ENCODE measurements at places on chromosomes 3 and 15.
A peak's percentile ranks its signal among the peaks of the same experiment; 100 is the strongest.

DNA sequence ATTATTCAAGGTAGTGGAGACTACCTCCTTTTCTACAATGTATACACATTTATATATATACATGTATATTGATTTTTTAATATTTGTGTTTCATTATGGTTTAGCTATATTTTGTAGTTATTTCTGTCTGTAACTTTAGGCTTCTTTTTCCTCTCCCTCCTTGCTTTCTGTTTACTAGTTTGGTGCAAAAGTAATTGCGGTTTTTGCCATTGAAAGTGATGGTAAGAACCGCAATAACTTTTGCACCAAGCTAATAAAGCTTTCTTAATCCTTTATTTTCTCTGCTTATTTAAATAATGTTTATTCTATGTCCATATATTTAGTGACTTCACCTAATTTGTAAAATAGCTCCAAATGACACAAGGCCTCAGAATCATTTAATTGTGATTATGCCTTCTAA, 195.3 kb upstream of the PLSCR5 start:
- DNase-seq, result no peak

- no peak for DNase-seq
These were observed 334.5 kb upstream of the FRG2C start for GRCh38 chr3:75329476-75330097.

DNA sequence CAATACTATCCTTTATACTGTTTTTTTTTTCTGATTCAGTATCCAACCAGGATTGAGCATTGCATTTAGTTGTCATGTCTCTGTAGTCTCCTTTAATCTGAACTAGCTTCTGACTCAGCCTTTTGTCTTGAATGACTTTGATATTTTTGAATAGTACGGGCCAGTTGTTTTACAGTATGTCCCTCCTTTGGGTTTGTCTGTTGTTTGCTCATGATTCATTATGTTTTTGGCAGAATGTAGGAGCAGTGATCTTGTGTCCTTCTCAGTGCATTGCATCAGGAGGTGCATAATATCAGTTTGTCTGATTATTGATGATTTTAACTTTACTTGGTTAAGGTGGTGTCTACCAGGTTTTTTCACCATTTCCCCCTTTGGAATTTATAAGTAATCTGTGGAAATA, 20.5 kb downstream of the EXOG start:
- no peak for DNase-seq

DNA sequence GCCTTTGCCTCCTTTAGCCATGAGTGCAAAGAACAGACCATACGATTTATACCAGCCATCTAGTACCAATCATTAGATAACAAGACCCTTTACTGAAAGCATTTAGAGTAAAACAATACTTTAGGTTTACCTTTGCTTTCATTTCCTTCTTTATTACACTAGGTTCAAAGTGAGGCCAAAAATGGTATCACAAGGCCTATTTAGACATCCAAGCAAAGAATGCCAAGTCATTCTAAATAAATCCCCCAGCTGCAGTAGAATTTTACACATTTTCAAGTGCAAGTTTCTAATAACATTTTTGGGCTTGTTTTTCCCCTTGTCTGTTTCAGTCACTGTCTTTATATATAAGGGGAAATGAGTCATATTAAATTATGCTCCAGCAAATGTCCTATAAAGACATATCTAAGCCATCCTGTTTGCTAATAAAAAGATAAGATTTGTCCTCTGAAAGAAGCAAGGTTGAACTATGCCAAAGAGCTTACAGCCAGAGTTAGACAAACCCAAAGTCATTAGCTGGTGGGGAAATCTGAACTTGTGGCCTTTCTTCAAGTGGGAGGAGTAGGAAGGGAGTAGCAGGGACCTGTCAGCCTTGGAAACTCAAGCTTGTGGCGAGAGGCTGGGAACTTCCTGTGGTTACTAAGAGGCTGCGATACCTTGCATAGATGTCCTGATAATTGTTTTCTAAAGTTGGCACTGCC, 232.7 kb downstream of the MECOM start:
- DNase-seq, result no peak

DNA sequence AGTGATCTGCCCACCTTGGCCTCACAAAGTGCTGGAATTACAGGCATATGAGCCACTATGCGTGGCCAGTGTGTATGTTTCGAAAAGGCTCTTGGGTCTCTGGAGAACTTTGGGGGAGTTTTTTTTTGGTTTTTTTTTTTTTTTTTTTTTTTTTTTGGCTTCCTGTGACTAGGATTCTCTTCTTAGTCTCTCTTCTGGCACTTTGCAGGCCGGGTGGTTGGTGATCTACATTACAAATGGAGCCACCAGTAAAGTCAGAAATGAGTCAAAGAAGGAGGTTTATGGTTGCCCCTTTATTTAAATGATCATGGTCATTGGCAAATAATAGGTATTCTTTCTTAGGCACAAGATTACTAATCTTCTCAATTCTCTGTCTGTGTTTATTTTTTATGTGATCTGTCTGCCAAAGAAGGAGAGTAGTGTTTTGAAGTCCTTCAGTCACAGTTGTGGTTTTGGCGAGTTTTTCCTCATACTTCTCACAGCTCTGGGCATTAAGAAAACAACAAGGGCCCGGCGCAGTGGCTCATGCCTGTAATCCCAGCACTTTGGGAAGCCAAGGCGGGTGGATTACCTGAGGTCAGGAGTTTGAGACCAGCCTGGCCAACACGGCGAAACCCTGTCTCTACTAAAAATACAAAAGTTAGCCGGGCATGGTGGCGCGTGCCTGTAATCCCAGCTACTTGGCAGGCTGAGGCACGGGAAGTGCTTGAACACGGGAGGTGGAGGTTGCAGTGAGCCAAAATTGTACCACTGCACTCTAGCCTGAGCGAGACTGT, 38.3 kb downstream of the PDE8A start:
- no peak for DNase-seq

DNA sequence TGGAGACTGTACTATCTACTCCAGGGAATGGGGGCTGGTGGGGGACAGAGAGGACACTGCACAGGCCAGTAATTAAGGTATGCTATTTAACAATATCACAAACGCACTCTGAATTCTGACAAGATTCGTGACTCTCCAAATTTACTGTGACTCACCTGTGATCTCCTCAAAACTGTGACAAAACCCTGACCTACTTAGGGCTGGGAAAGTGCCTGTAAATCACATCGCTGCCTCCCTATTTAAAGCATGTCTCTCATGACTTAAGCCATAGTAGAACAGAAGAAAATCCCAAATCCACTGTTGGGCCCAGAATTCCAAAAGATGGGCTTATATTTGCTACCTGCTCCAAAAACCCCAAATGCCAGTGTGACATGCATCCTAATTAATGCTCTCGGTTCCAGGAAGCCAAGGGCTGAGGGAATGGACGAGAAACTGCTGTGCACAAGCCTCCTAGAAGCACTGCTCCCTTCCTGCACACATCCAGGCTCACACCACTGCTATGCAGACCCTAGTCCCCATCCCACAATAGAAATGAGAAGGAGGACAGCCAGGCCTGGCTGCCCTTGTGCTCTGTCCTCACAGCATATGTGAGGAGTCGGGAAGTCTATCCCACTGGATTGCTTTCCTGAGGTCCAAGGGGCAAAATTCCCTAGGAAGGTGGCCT, 187.7 kb upstream of the CHRNA7 start:
- DNase-seq, result no peak

DNA sequence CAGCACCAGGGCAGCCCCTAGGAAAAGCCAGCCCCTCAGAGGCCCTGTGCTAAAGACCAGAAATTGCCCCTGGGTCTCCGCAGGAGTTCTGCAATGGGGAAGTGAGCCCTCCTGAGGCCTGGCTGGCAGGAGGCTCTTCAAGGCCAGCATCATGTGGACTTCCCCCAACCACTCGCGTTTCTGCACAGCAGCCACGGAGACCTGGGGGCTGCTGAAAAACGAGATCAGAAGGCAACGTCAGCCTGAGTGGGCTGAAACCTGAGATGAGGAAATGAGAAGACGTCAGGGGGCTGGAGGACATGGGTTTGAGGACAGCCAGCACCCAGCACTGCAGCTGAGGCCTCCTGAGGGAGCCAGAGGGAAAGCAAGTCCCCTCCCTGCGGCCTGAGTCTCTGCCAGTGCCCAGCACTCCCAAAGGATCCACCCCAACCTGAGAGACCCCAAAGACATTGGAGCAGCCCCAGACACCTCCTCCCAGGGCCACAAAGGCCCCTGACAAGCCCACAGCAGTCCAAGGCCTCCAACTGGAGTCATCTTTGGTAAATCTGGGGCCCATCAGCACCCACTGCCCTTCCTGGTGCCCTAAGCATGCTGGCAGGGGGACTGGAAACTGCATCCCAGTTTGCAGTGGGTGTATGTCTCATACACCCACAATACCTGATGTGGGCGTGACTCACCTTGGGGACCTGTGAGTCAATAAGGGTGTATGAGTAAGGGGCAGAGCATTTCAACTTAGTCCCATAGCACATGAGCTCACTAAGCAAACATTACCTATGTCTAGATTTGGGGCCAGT, 29.2 kb upstream of the CYP11A1 start:
- DNase-seq, result peak; percentile 78

DNA sequence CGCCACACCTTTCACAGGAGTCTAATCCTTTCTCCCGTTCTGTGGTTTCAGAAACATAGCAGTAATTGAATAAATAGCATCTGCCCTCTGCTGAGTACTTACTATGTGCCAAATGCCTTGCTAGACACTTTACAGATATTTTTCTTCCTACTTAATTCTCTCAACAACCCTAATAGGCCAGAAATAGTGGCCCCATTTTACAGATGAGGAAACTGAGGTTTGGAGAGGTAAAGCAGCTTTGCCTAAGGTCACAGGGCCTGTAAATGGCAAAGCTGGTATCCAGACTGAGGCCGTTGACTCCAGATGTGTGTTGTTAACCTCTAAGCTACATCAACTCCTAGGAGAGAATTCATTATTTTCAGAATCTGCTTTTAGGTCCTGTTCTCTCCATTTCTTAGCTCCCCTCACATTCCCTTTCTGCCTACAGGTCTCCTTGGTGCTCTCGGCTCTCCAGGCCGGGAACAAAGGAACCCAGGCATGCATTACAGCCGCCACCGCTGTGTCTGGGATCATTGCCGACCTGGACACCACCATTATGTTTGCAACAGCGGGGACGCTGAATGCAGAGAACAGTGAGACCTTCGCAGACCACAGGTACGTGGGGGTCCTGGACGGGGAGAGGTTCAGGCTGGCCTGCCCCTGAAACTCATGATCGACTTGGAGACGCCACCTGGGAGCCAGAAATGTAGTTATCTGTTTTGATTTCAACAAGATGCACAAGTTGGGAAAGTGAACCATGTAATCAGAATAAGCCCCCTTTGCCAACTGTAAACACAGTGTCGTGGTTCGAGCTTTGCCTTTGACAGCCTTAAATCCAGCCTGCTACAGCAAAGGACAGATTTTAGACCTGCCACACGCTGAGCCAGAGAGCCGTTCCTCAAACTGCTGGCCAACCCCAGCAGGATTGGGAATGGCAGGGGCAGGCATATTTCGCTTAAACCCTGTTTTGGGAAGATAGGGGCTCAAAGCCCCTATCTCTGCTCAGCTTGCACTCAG, 246.5 kb upstream of the TPM1 start:
- no peak for DNase-seq

- DNase-seq, result no peak
These were observed 11.2 kb upstream of the SEMA4B start for GRCh38 chr15:90189781-90190467.

DNA sequence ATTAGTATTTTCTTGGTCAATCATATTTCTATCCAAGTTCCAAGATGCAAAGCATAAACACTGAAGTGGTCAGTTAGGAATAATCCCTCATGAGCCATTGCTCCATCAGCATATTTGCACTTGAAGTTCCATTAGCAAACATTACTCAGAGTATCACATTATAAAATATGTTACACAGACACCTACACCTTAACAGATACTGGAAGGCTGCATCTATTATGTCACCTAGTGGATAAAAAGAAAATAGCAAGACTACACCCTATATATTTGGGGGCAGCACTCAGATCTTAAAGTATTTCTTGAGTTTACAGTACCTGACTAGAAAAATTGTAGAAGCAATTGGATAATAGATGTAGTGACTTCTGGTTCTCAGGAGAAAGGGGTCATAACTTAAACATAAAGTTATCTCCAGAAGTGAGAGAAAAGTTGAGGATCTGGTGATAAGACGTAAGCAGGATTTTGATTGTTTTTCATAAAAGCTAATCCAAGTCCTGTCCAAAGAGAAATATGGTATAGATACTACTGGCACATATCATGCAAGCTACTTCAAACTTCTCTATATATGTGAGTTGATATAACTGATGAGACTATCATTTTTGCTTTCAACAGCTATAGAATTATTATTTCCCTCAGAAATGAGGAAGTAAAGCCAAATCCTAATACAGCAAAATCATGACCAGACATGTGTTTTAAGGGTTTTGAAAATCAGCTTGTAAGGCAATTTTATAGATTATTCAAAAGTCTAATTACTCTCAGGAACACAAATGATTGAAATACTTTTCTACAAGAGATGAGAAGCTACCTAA, 422.2 kb downstream of the GBE1 start:
- no peak for DNase-seq

DNA sequence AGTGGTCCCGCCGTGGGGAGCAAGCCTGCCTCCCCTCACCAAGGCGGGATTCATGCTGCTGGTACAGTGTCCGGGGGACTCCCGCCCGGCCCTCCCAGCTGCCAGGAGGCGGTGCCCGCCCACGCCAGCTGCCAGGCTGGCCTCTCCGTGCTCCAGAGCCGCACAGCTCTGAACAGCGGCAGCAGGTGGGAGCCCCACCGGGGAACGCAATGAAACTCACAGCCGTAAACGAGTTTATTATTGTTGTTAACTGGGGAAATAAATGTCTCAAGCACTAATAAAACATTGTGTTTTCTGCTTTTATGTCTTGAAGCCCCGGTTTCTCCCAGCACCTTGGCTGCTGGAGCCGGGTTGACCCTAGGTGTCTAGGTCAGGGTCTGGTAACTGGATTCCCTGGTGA, 317.7 kb upstream of the TLE3 start:
- DNase-seq, result no peak

GRCh38 chr3:48739955-48740823, 23.2 kb upstream of the IP6K2 start:
- DNase-seq, result peak; percentile 61

DNA sequence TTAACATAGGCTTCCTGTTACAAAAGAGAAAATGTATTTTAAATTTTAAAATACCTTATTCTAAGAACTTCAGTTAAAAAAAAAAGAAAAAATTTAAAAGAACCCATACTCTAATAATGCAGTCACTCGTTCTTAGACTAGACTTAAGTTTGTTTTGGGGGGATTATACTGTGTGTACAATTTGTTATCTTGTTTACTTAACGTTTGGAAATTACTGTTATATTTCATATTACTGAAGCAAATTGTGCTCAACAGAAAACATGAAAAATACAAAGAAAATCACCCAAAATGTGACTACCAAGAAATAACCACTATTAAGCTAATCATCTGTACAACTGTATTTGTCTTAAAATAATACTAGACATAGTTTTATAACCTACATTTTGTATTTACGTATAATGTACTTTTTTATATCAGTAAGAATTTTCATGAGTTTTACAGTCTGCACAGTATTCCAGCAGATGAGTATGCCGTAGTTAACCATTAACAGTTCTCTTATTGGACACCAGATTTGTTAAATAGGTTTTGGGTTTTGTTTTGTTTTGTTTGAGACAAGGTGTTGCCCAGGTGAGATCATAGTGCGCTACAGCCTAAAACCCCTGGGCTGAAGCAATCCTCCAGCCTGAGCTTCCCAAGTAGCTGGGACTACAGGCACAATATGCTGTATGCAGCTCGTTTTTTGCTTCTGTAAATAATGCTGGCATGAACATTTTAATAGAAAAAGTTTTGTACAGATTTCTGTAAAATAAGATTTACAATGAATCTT, 88.8 kb upstream of the CHD2 start:
- no peak for DNase-seq
